ENCODE measurements at places on chromosomes 6 and 20.

GRCh38 chr20:36390719-36391415 lies 84.7 kb downstream of the DLGAP4 start:
- no peak for DNase-seq

GRCh38 chr6:37244430-37245310 lies 12.9 kb upstream of the TBC1D22B start:
- peak; percentile 49 for DNase-seq

GRCh38 chr6:73579389-73579788 lies 58.6 kb upstream of the EEF1A1 start:
- no peak for DNase-seq

DNA sequence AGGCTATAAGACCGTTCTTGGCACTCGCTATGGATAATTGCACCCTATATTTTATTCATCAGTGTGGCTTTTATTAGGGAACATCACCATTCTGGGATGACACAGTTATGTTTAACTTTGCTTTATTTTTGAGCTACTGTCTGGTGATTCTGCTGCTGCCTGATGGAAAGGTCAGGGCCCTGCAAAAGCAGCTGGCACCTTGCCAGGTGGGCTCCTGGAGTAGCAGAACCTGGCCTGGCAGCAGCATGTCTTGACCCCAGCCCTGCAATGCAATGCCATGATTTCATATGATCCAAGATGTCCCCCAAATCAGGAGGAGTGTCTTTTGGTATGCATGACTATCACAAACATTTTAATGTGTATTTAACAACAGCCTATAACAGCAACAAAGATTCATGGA lies 228.4 kb upstream of the RSPO3 start:
- DNase-seq, result no peak

DNA sequence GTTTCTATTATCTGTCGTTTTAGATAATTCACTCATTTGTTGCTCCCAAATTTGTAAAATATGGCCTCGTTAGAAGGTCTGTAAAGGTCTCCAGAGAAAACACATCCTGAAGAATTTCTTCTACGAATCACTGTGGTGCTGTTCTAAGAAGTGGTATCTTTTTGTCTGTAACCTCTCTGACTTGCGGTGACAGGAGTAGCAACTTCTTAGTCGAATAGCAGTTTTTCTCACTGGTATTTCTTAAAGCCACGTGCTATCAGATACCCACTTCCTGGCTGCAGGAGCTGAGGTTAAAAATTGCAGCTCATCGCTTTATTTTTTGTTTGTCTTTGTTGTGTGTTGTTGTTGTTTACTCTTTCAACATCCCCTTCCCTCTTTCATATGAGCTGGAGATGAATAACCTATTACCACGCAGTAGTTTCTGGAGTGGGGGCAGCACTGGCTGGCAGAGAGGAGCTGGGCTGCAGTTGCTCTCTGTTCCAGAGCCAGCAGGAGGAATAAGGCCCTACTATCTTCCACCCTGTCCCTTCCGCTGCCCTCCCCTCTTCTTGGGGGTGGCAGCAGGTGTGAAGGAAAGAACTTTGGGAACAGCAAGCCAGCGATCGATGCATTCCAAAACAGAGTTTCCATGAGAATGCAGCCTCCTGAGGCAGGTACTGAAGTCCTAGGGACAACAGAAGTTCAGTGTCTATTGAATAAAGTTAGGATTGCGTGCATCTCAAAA lies 64.7 kb downstream of the C6orf118 start:
- DNase-seq, result no peak

DNA sequence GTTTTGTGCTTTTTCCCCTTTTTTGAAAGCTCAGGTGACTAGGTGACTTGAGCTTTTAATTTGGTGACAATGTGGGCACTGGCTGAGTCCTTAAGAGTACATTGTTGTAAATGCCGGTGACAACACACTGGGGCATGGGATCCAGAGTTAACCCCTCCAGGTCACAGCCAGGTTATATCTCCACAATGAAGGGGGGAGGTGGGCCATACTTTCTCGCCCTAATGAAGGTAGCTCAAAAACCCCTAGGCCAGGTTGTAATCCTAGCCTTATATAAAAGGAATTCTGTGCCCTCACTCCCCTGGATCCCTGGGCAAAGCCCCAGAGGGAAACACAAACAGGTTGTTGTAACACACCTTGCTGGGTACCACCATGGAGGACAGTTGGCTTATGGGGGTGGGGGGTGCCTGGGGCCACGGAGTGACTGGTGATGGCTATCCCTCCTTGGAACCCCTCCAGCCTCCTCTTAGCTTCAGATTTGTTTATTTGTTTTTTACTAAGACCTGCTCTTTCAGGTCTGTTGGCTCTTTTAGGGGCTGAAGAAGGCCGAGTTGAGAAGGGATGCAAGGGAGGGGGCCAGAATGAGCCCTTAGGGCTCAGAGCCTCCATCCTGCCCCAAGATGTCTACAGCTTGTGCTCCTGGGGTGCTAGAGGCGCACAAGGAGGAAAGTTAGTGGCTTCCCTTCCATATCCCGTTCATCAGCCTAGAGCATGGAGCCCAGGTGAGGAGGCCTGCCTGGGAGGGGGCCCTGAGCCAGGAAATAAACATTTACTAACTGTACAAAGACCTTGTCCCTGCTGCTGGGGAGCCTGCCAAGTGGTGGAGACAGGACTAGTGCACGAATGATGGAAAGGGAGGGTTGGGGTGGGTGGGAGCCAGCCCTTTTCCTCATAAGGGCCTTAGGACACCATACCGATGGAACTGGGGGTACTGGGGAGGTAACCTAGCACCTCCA lies 2.2 kb upstream of the VEGFA start:
- no peak for DNase-seq

DNA sequence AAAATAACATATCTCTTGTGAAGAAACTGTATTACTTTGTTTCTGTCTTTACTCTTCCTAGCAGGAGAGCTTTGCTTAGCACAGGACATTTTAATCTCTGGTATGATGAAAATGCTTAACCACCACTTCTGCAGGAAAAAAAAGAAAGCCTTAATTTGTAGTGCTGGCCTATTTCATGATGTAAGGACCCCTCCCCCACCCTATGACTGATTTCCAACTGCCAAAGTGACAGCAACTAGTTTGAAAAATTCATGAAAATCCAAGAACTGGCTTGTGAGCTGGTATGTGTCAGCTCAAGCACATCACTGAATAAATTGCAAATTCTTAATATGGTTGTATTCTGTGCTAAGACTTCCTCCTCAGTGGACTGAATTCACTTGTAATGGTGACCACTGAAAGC lies 125.3 kb downstream of the REV3L start:
- no peak for DNase-seq

DNA sequence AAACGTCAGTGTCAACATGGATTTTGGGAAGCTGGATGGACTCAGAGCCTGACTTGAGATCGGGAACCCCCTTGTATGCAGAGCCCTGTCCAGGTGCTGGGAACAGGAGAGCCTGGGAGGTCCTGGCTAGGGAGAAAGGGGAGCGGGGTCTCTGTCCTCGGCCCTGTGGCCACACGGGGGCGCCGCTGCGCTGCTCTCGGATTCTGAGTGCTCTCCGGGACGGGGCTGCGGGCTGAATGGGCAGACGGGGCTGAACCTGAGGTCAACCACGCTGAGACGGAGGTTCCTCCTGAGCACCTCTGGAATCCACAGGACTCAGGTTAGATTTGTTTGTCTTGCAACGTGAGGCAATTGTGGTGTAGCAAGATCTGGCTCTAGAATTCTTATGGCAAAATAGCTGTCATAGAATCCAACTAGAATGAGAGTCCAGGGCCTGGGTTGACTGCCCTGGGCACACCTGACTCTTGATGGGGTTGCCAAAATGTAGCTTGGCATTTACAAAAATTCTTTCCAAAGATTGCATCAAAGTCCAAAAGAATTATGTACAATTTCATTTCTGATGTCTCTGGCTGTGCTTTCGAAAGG lies 20.6 kb upstream of the HLA-F start:
- peak; percentile 14 for DNase-seq

GRCh38 chr6:132954222-132954621 lies 139.9 kb downstream of the RPS12 start:
- DNase-seq, result no peak

DNA sequence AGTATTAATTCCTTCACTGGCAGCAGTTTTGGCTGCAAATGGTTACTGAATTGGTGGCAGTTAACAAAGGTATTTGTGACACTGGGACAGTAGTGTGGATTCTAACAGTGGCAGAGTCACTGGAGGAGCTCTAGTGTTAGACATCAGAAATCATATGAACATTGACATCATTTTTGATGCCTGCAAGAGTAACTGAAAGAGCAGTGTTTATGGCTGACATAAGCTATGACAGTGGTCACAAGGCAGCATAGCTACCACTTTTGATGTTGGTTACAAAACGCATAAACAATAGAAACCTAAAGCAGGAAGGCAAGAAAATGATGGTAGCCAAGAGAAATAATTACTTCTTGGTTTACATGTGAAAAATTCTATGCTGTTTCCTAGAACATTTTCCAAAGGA lies 326.7 kb upstream of the MAN1A1 start:
- DNase-seq, result no peak

- DNase-seq, result peak; percentile 19
Observed at GRCh38 chr20:15475483-15475882, 1097.8 kb downstream of the KIF16B start.

DNA sequence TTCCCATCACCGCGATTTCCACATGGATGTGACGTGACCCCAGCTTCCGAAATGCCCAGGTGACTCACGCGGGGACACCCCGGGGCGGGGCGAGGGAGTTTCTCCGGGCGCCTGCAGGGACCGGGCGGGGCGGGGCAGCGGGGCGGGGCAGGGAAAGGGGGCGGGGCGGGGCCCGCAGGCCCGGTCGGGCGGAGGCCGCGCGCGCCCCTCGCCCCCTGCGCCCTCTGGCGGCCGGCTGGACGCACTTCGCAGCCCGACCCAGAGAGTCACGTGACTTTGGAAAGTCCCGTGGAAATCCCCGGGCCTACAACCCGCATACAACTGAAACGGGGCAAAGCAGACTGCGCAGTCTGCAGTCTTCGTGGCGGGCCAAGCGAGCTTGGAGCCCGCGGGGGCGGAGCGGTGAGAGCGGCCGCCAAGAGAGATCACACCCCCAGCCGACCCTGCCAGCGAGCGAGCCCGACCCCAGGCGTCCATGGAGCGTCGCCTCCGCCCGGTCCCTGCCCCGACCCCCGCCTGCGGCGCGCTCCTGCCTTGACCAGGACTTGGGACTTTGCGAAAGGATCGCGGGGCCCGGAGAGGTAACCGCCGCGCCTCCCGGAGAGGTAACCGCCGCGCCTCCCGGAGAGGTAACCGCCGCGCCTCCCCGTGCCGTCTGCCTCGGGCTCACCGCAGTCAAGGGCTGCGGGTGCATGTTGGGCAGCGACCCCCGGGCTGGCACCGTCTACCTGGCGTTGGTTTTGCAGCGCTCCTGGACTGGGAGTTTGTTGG lies at the start of gene TNFAIP3:
Gene TNFAIP3 (plus strand): TSS at position 346 of the 771 bp plus-strand sequence. CDS start 3,969 bp downstream, outside the sequence.
- peak; percentile 28 for DNase-seq

DNA sequence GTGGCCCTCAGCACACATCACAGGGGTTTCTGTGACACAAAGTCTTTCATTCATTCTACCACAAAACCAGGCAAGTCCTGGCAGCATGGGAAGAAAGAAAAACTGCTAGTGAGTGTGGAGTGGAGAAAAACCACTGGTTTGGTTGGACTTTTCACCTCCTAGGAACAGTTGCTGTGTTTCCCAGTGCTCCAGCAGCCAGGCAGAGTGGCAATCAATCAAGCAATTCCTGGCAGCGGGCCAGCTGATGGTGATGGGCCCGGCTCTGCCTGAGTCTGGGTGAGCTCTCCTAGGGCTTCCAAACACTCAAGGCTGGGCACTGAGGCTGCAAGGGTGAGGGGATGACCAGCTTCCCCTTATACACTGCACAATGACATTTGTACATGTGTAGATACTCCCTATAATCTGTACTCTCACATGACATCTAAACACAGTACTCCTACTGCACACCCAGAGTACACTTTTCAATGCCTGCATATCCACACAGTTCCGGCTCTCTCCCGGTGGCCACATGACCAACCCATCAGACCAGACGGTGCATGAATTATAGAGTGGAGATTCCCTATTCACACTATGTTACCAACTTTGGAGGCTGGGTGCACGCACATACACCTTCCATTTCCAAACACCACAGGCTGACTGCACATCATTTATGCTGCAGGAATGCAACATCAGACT lies 156.6 kb downstream of the UNC5CL start:
- DNase-seq, result peak; percentile 22

DNA sequence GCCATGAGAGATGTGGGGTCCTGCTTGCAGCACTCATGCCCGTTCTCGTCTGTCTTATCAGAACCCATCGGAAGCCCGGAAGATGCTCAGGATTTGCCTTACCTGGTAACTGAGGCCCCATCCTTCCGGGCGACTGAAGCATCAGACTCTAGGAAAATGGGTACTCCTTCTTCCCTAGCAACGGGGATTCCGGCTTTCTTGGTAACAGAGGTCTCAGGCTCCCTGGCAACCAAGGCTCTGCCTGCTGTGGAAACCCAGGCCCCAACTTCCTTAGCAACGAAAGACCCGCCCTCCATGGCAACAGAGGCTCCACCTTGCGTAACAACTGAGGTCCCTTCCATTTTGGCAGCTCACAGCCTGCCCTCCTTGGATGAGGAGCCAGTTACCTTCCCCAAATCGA lies 8.3 kb downstream of the PI16 start:
- no peak for DNase-seq

DNA sequence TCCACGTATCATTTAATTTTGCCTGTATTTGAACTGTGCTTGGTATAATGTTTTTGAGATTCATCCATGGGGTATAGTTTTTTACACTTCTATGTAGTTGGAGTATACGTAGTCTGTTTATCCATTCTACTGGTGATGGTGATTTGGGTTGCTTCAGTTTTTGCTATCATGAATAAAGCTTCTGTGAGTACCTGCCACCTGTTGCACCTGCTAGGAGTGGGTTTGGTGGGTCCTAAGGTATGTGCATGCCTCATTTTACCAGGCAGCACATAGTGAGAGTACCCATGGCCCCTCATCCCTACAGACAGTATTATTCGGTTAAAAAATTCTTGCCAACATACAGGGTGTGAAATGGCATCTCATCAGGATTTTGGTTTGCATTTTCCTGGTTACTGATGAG lies 92.9 kb downstream of the DNAH8 start:
- DNase-seq, result no peak

DNA sequence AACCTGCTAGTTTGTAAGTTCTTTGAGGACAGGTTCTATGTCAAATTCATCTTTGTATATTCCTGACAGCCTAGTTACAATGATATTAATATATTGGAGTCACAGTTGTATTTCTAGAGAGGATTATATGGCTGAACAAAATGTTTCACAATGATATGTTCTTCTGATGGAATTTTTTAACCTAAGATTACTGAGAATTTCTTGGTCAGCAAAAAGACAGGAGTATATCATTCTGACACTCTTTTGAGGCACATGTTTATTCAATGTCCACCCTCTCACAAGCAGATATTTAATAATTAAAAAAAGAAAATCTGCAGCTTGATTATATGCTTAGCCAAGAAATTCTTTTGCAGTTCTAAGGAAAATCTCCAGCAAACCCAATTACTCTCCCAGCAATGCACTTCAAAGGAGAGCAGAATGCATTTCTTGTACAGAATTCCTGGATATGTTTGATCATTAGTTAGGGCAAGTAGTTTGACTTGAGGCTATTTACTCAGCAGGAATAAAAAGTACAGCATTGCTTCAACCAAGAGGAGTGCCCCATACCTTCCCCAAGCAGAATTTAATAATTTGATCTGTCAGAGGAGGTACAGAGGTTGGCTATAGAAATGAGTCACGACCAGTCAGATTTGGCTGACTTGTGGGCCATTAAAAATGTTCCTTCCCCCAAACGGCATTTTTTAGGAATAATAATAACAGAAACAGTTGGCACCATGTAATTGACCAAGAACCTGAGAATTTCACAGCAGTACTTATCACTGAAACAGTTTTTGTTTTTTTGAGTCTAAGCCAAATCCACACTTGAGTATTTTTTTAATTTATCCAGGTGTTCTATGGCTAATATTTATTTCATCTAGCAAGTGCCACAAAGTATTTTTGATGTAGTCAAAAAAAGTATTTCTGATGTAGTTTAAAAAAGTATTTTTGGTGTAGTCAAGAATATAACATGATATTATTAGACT lies 508.1 kb upstream of the FLRT3 start:
- no peak for DNase-seq

Measured in NCI-H1694 (cell line).